DMS 273 treated with DMSO at 0.1 percent for 48 hours (cell line): ENCODE measurements at places on chromosomes 16 and 17.

- DNase-seq = no peak
These were observed 332.1 kb upstream of the DYNLRB2 start for GRCh38 chr16:80208743-80209142.

- DNase-seq = no peak
These were observed 654 bp downstream of the LASP1 start for GRCh38 chr17:38870259-38871165.

DNA sequence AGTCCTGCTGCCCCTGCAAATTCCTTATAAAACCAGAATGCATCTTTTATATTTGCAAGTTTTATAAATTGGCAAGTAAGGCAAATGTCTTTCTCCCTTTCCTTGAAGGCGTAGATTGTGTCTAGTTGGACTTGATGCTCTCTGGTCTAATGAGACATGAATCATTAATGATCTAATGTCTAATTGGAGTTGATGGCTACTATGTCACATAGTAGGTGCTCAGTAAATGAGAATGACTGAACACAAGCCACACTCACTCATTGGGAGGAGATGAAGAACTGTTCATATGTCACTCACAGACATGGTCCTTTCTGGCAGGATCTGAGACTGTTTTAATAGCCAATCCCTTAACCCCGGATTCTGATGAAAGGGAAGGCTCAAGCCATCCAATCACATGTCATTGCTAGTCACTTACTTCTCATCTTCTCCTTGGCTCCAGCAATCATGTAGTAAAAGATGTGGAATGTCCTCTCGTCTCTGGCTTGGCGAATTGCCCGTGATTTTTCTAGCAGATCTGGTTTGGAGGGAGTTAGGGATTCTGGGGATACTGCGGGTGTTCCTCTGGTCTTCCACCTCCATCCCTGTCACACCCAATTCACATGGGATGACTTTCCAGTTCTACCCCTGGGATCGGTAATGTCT is 81.0 kb downstream of the MYH11 start:
- no peak for DNase-seq

DNA sequence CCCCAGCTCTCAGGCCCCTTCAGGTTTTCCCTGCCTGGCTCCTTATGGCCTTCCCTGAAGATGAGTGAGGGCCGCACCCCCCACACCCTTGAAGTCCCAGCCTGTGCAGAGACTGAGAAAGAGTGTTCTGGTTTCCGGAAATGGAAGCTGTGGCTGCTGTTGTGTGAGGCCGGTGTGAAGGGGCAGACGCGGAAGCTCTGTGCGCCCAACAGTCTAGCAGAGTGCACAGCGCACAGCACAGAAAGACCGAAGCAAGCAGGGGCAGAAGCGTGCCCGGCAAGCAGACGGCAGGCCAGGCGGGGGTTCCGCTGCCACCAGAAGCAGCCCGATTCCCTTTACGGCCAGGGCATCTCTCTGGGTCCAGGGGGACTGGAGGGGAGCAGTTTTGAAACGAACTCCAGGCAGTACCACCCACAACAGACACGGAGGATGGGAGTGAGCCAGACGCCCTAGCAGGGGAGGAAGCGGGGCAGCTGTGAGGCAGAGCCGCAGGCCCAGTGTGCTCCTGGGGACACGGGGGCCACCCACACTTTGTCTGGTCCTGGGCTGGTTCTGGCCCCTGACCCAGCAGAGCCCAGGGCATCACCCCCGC is 16.7 kb downstream of the TPSG1 start:
- no peak for DNase-seq

GRCh38 chr17:42760652-42761581 is at the start of gene RAMP2:
Gene RAMP2, plus strand, starts transcription at chr17:42761227. Its CDS starts 35 bp downstream, at chr17:42761262.
- no peak for DNase-seq

GRCh38 chr16:51461255-51461654 is 310.2 kb upstream of the SALL1 start:
- DNase-seq = no peak

GRCh38 chr16:23941963-23942564 is 106.3 kb downstream of the PRKCB start:
- no peak for DNase-seq

DNA sequence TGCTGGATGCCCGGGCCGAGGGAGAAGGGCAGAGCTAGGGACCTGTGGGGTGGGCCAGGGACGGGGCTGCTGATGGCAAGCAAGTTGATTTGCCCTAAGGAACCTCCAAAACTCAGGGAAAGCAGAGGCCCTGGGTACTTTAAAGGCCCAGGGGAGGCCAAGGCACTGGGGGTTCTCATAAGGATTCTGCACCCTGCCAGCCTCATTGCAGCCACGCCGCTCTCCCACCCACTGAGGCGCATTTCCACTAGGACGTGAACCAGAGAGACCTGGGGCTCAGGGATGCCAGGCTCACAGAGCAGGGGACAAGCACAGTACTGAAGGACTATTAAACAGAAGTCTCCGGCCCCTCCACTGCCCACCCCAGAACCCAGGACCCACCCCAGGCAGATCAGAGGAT is 39.4 kb upstream of the RBFOX3 start:
- no peak for DNase-seq

- DNase-seq = no peak
These were observed 9.4 kb upstream of the ATP2A3 start for GRCh38 chr17:3973495-3974137.

GRCh38 chr17:12113156-12113555 is 92.5 kb downstream of the MAP2K4 start:
- DNase-seq = no peak

DNA sequence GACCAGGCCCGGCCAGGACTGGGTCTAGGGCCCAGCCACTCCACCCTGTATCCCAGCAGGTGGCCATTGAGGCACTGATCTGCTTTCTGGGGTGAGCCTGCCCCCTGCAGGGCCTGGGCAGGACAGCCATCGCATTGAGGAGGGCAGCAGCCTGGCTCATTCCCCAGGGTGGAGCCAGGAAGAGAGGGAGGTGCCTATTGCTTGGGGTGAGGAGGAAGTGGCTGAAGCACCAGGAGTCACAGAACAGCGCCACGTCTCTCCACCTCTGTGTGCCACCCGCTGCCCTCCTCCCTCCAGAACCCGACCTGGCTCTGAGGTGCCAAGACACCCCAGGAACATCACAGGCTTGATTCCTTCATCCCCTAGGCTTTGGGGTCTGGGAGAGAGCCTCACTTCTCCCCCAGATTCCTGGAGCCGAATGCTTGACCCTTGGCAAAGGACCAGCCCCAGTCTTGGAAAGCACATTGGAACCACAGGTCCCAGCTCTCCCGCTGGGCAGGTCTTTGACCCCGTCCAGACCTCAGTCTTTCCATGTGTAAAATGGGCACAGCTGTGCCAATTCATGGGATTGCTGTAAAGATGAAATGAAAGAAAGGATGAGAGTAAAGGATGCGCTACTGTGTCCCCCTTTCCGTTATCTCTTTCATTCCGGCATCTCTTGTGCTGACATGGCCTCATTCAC is 7.2 kb upstream of the KRT36 start:
- DNase-seq = peak; percentile 22

DNA sequence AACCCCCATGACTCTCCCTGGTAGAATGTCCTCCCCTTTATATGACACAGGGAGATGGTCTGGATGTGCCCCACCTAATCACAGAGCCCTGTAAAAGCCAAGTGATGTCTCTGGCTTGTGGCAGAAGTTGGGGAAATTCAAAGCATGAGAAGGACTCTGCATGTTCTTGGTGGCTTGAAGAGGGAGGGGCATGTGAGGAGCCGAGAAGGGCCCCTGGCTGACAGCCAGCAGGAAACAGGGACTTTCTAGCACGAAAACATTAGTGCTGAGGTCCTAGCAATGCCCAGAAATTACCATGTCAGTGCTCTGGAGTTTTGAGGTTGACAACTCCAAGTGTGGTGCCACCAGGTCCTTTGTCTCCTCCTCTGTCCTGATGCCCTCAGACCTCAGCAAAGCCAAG is 75.9 kb downstream of the USP22 start:
- DNase-seq = no peak

- peak; percentile 43 for DNase-seq
These were observed 70.9 kb upstream of the GSE1 start for GRCh38 chr16:85541980-85542900.

GRCh38 chr17:68359791-68360535 is 68.7 kb downstream of the ARSG start:
- no peak for DNase-seq

- no peak for DNase-seq
These were observed 244.6 kb upstream of the PSMD7 start for GRCh38 chr16:74052016-74052415.

GRCh38 chr17:44279666-44280391 is 11.9 kb upstream of the SLC4A1 start:
- no peak for DNase-seq

- DNase-seq = no peak
These were observed 20.3 kb downstream of the PARN start for GRCh38 chr16:14609716-14610115.

- no peak for DNase-seq
These were observed 40.7 kb upstream of the DOC2B start for GRCh38 chr17:222172-222571.

DNA sequence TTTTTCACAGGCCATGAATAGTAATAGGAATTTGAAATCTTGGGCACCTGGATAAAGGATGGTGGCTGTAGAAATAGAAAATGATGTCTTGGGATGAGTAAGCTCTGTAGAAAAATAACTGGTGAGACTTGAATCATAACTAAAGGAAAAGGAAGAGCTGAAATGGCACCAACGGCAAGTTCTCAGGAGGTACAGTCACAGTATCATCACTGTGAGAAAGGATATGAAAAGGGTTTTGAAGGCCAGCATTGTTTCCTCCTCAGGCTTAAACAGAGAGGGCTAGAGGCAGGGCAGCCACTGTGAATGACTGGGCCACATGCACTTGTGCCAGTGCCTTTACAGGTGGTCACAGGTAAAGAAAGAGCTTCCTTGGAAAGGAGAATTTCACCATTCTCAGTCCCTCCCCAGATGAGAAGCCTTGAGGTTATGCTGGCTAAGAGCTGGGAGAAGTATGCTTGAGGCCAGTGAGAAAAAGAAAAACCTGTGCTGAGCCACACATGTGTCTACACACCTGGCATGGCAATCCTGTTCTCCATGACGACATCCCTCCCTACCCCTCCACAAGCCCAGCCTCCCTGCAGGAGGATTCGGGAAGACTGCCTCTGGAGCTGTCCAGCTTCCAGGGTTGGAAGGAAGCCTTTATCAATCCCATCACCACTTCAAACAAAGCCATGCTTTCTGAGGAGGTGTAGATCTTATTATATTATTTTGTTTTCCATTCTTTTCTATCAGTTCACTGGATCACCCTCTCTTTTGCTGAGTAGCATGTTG is 3.8 kb upstream of the ANKFN1 start:
- no peak for DNase-seq

DNA sequence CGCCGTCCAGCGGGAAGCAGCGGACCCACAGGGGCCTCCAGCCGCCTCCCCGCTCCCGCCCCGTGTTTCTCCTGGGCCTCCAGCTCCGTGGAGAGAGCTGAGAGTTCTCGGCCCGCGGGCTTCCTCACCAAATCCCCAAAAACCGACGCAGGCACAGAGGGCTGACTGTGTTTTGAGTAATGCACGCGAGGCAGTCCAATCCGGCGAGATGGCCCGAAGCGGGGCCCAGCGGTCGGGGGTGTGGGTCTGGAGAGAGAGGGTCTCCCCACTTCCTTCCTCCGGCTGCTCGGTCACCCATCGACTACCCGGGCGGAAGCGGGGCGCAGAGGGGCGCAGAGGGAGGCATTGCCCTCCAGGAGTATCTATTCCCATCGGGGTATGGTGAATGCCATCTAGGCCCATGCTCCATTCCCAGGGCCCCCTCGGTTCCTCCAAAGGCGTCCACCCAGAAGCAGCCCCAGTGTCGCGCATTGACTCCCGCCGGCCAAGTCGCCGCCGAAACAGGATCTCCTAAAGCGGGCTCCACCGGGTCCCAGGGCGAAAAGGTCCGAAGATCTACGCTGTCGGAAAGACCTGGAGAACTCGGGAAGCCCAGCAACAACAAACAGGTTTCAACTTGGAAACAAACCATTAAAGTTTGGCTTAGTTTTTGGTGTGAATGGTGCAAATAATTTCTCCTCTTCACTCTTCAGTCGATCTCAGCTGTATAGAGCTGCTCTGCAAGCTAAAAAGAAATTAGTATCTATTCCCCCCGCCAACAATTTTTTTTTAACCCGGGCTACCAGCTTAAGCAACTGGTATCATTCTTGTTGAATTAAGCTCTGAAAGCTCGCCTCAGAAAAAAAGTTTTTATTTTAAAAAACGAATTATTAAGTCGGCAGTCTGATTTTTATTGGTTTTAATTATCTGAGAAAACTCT is 19.2 kb upstream of the HOXB13 start:
- DNase-seq = no peak

- DNase-seq = no peak
These were observed 14.1 kb upstream of the CDK10 start for GRCh38 chr16:89672177-89672941.

DNA sequence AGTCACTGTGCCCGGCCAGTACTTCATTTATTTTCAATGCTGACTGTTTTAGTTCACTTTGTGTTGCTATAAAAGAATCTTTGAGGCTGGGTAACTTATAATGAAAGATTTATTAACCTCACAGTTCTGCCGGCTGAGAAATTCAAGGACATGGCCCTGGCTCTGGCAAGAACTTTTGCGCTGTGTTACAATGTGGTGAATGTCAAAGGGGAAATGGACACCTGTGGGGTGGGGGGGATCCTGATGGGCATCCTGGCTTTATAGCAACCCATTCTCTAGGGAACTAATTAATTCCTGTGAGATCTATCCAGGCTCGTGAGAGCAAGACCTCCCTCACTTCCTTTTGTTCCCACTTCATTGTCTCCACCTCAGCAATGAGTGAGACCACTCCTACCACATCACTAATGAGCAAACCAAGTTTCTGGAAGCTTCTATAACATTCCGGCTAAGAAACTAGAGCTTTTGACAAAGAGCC is 17.1 kb upstream of the CDH3 start:
- no peak for DNase-seq

GRCh38 chr17:34354637-34355036 is 1.6 kb upstream of the CCL13 start:
- DNase-seq = no peak

DNA sequence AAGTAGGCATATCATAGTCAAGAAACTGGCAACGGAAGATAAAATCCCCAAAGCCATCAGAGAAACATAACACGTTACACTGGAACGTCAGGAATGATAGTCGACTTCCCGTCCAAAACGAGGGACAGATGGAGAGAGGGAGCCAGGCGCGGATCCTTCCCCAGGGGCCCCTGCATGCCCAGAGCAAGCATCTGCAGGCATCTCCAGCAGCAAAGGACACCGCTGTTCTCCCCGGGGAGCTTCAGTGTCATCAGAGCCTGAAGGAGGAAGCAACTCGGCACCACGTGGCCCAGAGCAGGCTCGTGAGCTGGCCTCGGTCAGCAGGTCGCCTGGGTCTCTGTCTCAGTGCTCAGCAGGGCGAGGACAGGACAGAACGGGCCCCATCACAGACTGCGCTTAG is 50.1 kb downstream of the LMF1 start:
- DNase-seq = peak; percentile 14

- no peak for DNase-seq
These were observed 51.6 kb downstream of the PMP22 start for GRCh38 chr17:15213381-15214087.

- no peak for DNase-seq
These were observed 28.7 kb downstream of the ABR start for GRCh38 chr17:1150863-1151600.
